ENCODE measurements at places on chromosomes 11 and 22. TPM values are rescaled to one million over a fixed set of nuclear protein-coding genes. Genes with fewer than 3 reads are reported as not detected.

KRTAP5-9 gene
- total RNA-seq: not detected

DNA sequence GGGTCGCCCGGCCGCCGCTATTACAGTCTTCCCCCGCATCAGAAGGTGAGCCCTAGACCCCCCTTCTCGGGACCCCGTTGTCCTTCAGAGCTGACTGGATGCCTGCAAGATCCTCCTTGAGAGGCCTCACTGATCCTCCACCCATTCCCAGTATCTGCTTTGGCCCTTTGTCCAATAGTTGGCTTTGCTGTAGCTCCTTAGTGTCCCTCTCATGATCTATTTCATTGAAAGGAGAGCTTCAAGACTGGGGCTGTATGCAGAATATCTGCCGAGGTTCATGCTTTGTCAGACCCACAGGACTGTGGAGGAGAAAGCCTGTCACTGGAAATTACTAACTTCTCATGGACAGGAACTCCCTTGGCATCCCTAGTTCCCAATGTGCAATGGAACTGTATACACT, 499 bp downstream of the DLAT start:
- DNase-seq: no peak

CNGA4 gene
- total RNA-seq: not detected

GRCh38 chr11:119415966-119416365, 7.0 kb downstream of the THY1 start:
- no peak for DNase-seq

All from stomach (tissue), 19 donors.